KBM-7 (cell line): ENCODE measurements at places on chromosomes 2 and 18.
A peak's percentile ranks its signal among the peaks of the same experiment; 100 is the strongest.

GRCh38 chr2:101012706-101013181 lies 10.7 kb downstream of the RPL31 start:
- DNase-seq = peak; percentile 73

DNA sequence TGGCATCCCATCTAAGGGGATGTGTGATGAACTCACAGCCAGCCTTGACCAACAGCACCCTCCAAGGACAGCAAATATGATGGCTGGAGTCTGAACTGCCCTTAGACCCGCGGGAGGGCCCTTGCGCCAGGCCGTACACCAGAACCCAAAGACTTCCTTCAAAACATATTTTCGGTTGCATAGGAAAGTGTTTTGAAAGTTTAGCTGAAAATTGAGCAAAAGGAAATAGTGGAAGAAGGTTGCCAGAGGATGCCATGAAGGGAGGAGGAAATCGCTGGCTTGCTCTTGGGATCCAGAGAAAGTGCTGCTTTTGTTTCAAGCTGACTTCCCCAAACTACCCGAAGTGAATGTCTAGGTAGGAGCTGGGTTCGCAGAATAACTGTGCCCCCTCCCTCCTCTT lies 61.3 kb downstream of the IL1R2 start:
- no peak for DNase-seq

DNA sequence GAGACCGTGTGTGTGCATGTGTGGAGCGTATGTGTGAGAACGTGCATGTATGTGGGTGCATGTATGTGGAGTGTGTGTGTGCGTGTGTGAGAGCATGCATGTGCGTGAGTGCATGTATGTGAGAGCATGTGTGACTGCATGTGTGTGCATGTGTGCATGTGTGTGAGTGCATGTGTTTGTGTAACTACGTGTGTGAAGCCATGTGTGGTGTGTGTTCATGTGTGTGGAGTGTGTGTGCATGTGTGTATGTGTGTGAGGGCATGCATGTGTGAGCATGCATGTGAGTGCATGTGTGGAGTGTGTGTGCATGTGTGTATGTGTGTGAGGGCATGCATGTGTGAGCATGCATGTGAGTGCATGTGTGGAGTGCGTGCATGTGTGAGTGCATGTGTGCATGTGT lies 24.2 kb downstream of the TOGARAM2 start:
- no peak for DNase-seq

DNA sequence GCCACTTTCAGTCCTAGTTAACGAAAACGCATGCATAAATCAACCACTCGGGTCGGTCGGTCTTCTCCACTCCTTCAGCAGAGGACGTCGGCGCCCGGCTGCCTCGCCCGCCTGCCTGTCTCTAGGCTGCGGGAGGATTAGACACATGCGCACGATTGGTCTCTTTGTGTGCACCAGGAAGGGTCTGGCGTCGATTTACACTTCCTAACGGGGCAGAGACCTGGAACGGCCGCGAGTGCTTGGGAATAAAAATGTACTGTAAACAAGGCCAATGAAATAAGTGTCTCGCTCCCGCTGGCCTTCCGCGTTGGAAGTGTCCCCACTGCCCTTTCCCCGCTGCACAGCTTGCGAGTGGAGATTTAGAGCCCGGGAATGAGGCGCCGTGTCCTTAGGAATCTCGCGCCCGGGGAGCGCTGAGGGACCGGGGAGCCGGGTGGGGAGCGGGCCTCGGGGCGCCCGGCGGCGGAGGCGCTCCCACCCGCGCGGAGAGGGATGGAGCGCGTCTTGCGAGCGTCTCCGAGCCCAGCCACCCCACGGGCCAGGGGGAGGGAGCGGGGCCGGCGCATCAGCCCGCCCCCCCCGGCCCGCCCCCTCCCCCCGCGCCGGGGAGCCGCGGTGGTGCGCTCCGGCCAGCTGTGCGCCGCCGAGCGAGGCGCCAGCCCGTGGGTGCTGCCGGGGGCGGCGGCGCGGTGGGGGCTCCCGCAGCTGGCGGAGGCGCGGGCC lies at the start of gene DOK6:
DOK6 (plus strand) TSS at position 636 of the 723 bp plus-strand sequence.
- DNase-seq = peak; percentile 2

DNA sequence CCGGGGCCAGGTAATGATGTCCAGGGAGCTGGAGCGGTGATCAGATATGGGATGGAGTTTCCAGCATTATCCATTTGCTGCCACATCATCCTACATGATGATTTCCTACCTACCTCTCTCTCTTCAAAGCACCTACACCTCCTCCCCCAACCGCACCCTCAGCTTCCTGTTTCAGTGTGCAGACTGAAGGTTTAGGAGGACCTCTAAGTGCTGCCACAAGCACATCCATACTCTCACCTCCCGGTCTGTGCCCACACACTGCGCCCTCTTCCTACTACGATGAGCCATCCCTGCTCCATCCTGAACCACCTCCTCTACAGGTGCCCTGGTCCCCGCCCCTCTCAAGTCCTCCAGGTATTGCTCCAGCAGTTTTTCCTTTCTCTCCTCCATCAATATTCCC lies 123.7 kb downstream of the ALPK2 start:
- no peak for DNase-seq

DNA sequence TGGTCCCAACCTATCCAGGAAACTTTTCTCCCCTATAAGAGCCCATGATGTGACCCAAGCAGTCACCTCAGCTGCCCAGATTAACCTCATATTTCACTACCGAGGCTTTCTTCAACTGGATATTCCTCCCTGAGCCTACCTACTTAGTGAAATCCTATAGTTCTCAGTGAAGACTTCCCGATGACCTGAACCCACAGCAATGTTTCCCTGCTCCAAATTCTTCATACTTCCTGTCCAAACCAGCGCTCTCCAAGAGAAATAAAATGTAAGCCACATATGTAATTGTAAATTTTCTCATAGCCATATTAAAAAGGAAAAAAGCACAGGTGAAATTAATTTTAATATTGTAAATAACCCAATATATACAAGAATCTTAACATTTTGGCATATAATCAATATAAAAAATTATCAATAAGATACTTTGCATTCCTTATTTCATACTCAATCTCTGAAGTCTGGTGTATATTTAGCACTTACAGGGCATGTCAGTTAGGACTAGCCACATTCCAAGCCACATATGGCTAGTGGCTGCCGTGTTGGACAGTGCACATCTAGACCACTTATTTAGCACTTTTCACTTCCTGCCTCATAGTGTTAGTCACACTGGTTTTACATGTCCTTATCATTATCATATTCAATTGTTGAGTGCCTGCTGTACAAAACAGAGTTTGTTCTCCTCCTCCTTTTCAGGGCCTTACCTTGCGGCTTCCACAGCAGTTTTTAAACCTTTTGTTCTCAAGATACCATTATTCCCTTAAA lies 1.9 kb upstream of the STAT4 start:
- DNase-seq = no peak

DNA sequence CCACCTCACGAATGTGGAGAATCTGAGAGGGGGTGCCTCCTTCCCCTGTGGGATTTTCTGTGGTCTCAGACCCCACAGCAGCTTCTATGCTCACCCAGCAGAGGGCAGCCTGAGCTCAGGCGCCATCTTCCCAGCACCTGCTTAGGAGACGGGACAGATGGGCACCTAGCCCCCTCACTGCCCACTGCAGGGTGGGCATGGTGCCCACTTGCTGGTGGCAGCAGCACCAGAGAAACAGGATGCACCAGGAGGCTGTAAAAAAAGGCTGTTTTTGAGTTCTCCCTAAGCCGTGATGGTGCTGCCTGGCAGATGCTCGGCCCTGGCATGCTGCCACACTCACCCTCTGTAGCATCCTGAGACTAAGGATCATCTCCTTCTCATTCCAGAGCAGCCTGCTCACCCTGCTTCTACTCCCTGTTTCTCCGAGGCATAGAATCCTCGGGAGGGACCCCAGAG lies 19.1 kb upstream of the SLC20A1 start:
- peak; percentile 82 for DNase-seq

DNA sequence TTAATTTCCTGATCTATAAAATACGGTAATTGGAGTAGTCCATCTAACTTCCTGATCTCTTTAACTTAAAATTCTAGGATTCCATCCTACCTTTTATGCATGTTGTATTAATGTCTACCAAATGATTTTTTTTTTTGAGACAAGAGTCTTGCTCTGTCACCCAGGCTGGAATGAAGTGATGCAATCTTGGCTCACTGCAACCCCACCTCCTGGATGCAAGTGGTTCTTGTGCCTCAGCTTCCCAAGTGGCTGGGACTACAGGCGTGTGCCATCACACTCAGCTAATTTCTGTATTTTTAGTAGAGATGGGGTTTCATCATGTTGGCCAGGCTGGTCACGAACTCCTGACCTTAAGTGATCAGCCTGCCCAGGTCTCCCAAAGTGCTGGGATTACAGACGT lies 47.8 kb downstream of the CFAP36 start:
- DNase-seq = no peak

- DNase-seq = no peak
These were observed 1223.2 kb upstream of the ACVR2A start for GRCh38 chr2:146621656-146622055.

DNA sequence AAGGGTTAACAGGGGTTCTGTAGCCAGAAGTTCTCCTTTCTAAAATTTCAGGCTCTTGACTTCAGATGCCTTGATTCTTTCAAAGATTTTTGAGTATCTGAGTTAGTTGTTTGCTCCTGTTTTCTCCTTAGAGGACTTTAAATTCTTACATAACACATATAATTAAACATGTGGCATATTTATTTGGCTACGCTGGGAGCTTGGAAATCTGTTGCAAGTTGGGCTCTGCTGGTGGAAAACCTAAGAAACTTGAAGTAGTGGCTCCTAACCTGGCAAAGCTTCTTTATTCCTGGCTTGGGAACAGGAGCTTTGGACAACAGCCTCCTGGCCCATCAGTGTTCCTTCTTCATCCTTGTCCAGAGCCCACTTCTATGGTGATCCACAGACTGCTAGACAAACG lies 72.6 kb downstream of the VIT start:
- DNase-seq = no peak

- no peak for DNase-seq
These were observed 761 bp upstream of the CHRND start for GRCh38 chr2:232525199-232525598.

DNA sequence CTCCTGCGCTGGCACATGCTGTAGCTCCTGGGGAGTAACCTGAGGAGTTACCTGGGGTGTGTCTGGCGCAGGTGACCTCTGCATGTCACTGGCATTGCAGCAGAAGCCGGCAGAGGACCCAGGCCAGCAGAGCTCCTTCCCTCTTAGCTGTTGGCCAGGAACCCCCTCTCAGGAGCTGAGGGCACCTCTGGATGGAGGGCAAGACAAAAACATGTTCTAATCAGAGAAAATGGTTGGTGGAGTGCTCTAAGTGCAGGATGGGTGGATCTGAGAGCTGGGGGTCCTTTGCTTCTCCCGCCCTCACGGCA lies 44.9 kb upstream of the SNTG2 start:
- DNase-seq = no peak

- DNase-seq = no peak
These were observed 82.7 kb upstream of the SH3BP4 start for GRCh38 chr2:234869164-234869563.

- DNase-seq = no peak
These were observed 108.5 kb upstream of the CYRIA start for GRCh38 chr2:16774091-16774490.

GRCh38 chr2:19392191-19392590 lies 33.8 kb upstream of the OSR1 start:
- DNase-seq = no peak

GRCh38 chr2:7377916-7378569 lies 460.8 kb downstream of the RNF144A start:
- DNase-seq = no peak

- DNase-seq = no peak
These were observed 94.9 kb downstream of the NFATC1 start for GRCh38 chr18:79490626-79491041.

- DNase-seq = no peak
These were observed 159.1 kb downstream of the FMNL2 start for GRCh38 chr2:152493945-152494528.

- no peak for DNase-seq
These were observed 81.3 kb downstream of the LIMS1 start for GRCh38 chr2:108615480-108616090.

- no peak for DNase-seq
These were observed 88.9 kb upstream of the SIX3 start for GRCh38 chr2:44852594-44852993.

GRCh38 chr2:36165132-36165531 lies 190.4 kb upstream of the CRIM1 start:
- DNase-seq = no peak

- peak; percentile 83 for DNase-seq
These were observed 47.7 kb upstream of the POMC start for GRCh38 chr2:25215948-25216679.

GRCh38 chr2:237919593-237919992 lies 47.2 kb upstream of the UBE2F start:
- DNase-seq = peak; percentile 72

DNA sequence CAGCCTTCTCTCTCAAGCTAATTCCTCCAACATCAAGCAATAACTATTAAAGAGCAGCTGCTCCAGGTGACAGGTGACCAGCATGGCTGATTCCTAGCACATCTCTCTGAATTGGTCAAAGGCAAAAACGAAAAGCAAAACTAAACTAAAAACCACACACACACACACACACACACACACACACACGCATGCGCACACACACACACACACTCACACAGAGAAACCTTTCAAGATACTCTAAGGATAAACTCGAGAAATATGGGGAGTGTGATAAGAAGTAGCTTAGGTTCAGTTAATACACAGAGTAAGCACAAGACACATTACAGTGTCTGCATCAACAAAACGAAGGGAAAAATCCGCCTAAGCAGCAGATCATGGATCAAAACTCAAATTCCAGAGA lies 74.5 kb upstream of the FZD7 start:
- no peak for DNase-seq

DNA sequence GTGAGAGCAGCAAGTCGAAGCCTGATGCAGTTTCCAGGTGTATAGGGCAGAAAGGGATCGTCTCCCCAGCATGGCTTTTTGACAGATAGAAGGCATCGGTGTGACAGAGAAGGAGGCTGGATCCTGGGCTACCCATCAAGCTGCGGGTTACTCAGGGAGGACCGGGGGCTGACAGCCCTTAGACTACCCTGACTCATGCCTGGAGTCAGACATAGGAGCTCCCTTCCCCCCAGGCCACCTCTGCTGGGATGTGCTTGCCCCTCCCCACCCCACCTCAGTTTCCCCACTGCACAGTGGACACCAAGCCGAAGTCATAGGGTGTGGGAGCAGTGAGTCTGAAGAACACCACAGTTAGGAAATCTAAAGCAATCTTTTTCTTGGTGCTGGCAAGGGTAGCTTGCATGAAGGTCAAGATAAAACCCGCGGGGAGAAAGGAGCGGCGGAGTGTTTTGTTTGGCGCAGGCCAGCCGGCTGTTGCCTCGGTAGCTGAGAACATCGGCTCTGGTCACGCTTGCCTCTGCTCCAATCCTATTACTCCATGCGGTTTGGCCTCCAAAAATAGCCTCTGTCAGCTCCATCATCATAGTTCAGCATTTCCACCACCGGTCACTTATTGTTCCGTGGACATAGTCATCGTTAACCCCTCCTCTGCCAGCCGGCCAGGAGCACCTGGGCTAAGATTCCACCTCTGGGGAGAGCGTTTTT lies 169.2 kb upstream of the GLI2 start:
- DNase-seq = no peak

- no peak for DNase-seq
These were observed 171.9 kb upstream of the SALL3 start for GRCh38 chr18:78807668-78808067.

GRCh38 chr2:239765076-239765845 lies 259.9 kb downstream of the NDUFA10 start:
- no peak for DNase-seq

- DNase-seq = peak; percentile 49
These were observed 16.2 kb downstream of the EPB41L3 start for GRCh38 chr18:5527603-5528002.
